AG04449 (cell line): ENCODE measurements at places on chromosomes 1 and 21.

- DNase-seq, result no peak
Observed at GRCh38 chr1:15992582-15993500, 11.2 kb upstream of the SRARP start.

DNA sequence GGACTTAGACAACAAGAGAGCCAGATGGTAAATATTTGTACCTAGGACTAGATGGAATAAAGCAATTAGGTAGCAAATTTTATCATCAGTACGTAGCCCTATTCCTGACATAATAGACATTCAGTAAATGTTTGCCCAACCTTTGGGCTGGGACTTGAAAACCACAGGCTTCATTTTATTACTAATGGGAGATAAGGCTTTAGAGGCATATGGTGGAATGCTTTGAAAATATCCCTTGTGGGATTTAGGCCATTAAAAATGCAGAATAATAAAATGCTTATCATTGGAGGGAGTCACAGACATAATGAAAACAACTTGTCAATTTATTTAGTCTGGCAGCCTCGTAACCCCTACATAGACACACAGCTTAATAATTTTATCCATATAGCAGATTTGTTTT is 296.1 kb upstream of the SPAG17 start:
- DNase-seq, result no peak

- DNase-seq, result no peak
Observed at GRCh38 chr1:4500441-4500840, 154.0 kb upstream of the AJAP1 start.

GRCh38 chr1:77900687-77901293 is 12.4 kb downstream of the NEXN start:
- no peak for DNase-seq

- DNase-seq, result no peak
Observed at GRCh38 chr21:45447821-45448220, 42.9 kb downstream of the COL18A1 start.

DNA sequence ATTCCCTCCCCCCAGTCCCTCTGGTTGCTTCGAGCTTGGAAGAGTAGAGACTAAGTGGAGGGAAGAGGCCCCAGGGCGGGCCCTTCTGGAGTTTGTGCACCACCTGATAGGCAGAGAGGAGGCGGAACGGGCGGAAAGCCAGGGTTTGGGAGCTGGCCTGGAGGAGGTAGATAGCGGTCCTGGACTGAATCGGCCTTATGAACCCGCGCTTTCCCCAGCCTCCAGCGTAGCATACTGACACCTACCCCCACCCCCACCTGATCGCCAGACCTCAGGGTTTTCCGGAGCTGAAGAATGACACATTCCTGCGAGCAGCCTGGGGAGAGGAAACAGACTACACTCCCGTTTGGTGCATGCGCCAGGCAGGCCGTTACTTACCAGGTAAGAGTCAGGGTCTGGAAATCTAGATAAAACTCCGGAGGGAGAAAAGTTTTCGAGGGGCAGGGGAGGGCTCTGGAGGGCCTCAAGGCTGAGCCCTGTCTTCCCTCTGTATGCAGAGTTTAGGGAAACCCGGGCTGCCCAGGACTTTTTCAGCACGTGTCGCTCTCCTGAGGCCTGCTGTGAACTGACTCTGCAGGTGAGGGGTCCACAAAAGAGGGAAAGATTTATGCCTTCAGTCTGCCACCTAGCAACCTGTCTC is 705 bp downstream of the UROD start:
- no peak for DNase-seq

- no peak for DNase-seq
Observed at GRCh38 chr1:211384524-211384923, 57.9 kb downstream of the TRAF5 start.

DNA sequence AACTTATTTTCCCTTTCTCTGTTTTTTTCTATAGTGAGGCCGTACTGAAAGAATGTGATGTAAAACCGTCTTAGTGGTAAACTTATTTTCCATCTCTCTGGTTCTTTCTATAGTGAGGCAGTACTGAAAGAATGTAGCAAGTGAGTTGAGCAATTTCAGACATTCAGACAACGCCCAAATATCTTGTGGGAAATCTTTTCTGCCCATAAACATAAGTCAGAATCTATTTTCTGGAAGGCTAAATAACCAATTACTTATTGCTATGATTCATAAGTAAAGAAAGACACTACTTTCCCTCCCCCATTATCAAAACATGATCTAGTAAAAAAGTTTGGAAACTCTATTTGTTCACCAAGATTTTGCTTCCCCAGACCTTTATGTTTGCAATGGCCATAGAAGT is 18.8 kb upstream of the SCCPDH start:
- peak; percentile 93 for DNase-seq

GRCh38 chr1:59013276-59013927 is 229.6 kb upstream of the JUN start:
- DNase-seq, result no peak

GRCh38 chr1:6646499-6647148 is 22.0 kb downstream of the THAP3 start:
- peak; percentile 4 for DNase-seq

- DNase-seq, result no peak
Observed at GRCh38 chr1:21268281-21269239, 21.7 kb downstream of the ECE1 start.

DNA sequence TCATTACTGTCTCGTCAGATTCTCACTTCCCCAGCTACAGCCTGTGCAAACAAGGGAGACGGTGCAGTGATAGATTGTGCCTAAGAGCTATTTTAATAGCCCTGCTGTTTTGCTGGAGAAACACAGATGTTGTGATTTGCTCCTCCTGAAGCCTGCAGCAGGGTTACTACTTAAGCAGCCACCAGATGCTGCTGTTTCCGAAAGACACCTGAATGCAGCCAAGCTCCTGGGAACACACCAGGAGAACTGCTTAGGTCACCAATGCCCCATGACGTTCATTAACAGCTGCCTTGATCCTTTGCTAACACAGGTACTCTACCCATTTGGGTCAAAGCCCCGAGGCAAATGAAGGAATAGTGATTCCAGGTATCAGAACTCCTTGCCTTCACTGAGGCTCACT is 411.8 kb upstream of the DAB1 start:
- no peak for DNase-seq

DNA sequence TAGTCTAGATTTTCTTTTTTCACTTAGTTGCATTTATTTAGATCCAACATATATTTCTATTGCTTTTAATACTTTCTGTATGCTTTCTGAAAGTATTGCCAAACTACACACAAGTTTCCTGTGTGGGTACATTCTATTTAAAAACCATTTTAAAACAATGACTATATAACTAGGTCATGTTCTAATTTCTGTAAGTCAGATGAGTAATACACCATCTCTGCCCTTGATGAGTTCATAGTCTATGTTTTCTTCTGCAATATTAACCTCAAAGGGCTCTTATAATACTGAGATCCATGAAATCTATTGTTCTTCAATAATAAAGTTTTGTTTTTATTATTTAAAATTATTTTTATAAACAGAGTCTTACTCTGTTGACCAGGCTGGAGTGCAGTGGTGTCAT is 68.3 kb downstream of the RNASEL start:
- DNase-seq, result peak; percentile 0

DNA sequence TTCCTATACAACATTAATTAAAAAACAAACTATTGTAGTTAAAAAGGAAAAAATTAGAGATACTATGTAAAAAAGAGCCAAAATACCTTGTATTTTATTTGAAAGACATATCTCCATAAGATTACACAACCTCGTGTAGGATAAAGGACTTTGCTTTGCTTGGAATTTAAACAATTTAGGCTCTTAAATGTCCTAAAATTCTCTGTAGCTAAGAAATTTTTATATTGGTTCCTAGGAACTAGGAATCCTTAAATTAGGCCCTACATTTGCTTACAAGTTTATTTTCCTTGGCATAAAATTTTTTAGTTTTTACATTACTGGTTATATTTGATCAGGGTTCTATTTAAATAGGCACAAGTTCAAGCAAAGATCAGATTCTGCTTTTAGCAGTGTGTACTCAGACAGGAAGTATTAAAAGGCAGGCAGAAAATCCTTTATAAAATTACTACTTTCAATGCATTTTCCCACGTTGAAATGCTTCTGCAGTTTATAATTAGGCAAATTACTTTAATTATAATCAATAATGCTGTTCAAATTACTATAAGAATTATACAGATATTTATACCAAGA is 3.4 kb upstream of the ANGPTL3 start:
- no peak for DNase-seq

GRCh38 chr21:24895885-24896734 is 711.2 kb downstream of the MRPL39 start:
- DNase-seq, result no peak

DNA sequence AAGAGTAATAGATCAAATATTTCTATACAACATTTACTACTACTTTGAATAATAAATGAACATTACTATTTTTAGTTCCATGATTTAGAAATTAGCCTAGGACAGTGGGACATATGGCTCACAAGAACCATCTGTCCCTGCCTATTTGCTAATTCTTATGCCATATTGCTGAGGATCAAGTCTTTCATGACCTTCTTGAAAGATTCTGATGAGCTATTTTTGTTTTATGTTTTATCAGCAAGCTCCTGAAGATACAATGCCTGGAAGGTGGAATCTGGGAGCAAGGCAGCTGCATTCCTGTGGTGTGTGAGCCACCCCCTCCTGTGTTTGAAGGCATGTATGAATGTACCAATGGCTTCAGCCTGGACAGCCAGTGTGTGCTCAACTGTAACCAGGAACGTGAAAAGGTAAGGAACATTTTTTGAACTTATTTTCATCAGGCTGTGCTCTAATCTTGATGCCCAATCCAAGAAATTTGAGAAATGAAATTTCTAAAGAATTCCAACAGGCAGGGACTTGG is 326.7 kb downstream of the PAPPA2 start:
- no peak for DNase-seq

GRCh38 chr1:186715887-186716809 is 35.9 kb upstream of the PTGS2 start:
- DNase-seq, result no peak

- DNase-seq, result no peak
Observed at GRCh38 chr1:181608948-181609347, 125.6 kb downstream of the CACNA1E start.

DNA sequence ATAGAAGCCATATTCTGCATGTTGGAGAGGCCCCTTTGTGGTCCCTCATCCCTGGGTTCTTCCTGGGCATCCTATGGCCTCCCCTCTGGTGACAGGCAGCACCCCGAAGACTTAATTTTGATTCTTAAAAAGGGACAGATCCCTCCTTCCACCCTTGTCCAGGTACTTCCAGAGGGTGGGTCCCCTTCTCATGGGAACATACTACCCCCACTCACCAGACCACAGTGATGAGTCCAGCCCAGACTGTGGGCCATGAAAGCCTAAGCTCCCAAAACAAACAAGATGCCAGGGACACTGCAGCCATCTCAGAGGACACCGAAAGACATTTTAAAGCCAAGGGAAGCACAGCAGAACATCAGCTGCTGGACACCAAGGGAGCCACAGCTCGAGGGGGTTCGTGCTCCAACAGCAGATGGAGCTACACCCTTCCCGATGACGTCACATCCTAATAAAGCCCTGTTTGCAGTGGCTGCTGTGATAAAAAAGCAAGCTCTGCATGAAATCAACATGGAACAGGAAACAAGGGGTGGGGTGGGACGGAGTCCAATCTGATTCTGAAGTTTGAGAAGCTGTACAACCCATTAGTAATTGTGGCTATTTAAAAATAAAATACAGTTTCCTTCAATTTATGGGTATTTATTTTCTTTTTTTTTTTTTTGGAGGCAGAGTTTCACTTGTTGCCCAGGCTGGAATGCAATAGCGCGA is 32.4 kb downstream of the GNB1 start:
- peak; percentile 29 for DNase-seq

DNA sequence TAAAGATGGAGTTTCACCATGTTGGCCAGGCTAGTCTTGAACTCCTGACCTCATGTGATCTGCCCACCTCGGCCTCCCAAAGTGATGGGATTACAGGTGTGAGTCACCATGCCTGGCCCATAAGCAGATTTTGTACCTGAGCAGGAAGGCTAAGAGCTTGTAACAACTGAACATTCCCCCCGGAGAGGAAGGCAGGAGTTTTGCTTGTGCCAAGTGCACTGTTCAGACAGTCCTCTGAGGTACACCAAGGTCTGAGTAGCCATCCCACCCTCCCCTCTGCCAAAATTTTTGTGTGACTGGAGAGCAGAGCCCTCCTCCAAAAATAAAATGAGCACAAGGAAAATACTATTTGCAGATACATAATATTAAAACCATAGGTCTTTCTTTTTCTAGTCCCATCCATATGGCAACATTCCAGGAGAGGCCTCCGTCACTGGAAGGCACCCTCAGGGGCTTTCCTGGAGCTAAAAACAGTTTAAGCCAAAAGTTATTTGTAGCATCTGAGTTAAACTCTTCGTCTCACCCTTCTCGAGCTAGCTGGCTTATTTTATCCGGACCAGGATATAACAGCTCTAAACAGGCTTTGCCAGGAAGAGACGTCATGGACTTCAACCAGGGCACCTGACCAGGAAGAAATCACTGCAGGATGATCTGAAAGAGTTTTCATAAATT is 27.2 kb downstream of the CAPN2 start:
- DNase-seq, result no peak

- peak; percentile 3 for DNase-seq
Observed at GRCh38 chr1:186325239-186325638, 49.8 kb downstream of the TPR start.

DNA sequence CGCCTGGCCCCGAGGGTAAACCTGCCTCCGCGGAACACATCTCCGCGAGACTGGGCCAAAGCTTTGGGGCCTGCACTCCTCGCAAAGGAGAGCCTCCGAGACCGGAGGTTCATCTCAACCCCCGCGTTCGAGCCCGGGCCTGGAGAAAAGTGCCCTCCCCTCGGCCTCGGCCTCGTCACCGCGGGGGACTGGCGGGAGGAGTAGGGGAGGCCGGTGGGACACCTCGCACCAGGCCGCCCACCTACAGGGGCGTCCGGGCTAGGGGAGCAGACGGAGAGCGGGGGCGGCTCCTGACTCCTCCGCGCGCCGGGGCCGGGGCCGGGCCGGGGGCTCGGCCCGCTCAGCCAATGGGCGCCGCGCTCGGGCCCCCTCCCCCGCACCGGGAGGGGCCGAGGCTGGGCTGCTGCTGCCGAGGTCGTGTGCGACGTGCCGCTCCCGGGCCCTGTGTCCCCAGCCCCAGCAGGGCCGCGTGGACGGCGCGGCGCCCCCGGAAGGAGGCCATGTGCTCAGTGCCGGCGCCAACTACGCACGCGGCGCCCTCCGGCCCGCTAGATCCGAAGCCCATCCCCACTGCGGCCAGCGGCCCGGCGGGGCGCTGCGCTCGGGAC is 684 bp downstream of the SLC2A1 start:
- DNase-seq, result no peak

DNA sequence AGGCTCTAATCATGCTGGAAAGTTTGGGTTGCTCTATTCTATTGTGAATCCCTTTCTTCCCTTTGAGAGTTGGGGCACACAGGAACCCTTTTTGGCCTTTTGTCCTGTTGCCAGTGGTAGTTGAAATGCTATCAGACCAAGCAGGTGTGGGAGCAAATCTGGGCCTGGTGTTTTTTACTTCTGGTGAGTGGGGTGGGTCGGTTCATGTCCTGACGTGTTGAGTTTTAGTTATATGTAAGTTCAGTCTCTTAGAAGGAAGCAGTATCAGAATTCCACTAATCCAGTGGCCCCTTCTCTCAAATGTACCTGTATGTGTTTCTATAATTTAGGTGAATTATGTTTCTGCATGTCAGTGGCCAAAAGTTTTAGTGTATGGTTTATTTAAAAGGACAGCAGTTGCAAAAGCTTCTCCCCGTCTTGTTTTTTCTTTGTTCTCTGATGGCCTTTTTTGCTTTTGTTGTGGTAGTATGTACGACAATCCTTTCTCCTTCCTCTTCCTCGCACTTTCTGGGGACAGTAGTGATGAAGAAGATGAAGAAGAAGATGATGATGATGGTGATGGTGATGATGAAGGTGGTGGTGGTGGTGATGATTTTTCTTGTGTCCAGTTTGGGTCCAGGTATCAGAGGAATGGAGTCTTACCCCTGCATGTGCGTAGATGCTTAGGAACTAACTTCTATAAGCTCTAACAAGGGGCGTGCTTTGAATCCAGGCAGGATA is 74.2 kb downstream of the UBE4B start:
- DNase-seq, result no peak
